Body of pancreas (tissue), 4 donors: ENCODE measurements at places on chromosomes 2 and 18.
A peak's percentile ranks its signal among the peaks of the same experiment; 100 is the strongest.

GRCh38 chr18:56291294-56291693 is 347.1 kb downstream of the TXNL1 start:
- no peak for DNase-seq

- DNase-seq: no peak
Measured at GRCh38 chr2:199707593-199708185, 143.3 kb downstream of the FTCDNL1 start.

DNA sequence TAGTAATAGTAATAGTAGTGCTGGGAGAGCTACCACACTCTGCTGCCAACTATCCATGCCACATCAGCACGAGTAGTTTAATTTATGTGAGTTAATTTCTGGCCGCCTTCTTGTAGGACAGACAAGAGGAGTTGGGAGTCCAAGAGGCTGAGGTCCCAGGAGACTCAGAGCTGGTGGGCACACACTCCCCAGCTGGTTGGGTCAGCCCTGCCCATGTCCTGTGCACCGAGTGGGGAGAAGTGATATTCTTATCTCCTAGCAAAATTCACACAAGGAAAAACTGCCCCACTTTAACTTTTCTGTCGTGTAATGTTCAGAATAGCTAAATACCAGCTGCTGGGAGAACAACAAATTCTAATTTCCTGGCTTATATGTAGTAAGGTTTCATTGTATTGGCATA is 15.2 kb upstream of the MAP4K4 start:
- no peak for DNase-seq

DNA sequence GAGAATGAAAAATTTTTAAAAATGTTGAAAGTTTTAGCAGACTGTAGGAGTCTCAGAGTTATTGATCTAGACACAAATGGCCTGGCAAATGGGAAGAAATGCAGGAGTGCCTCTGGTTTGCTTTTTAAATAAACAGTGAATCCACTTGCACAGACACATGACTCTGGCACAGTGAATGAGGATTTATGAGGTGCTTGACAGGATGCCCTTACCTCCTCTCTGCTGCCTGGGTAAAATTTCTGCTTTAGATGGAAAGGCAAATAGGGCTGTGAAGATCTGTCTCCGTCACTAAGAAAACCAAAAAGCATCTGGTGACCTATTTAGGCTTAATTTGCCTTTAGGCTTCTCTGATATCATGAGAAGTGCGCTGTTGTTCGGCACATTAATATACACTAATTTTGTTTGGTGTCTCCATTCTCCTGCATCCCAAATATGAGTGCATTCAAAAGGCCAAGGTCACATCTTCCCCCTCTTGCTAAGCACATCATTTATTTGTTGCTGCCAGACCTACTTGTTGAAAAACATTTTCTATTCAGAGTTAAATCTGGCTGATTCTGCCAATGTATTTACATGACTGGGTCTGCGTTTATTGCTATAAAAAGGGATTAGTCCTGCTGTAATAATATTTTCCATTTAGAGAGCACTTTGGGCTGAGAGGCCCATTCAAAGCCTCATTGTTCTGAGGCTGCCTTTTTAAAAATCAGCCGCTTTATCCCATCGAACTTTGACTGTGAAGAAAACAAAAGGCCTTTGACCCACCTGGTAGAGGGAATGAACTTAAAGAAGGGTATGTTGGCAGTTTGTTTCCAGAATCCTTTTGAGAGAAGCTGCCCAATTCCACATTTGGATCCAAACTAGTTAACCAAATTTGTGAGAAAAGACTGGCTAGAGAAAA is 94.9 kb downstream of the RNF152 start:
- DNase-seq: no peak

- DNase-seq: no peak
Measured at GRCh38 chr2:69554981-69555380, 88.6 kb downstream of the AAK1 start.

GRCh38 chr2:34656632-34657031 is 1057.5 kb upstream of the FAM98A start:
- no peak for DNase-seq

GRCh38 chr2:65960953-65961352 is 474.0 kb upstream of the MEIS1 start:
- DNase-seq: no peak

DNA sequence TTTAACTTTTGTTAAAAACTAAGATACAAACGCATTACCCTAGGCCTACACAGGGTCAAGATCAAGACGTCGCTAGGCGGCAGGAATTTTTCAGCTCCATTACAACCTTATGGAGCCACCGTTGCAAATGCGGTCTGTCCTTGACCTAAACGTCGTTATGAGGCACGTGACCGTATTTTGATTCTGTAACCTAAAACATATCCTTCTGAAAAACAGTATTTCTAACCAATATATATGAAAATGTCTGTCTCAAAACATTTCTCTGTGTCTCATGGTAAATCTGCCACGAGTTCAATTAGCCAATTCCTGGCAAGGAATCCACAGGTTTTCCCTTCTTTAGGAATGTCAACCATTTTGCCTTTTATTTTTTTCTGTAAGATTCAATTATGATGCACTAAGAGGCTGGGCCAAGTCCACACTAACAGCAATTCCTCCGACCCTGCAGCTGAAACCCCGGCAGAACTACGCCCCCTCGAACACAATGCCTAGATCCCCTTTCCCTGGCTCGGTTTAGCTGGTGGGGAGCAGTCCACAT is 1.7 kb downstream of the RTN4 start:
- peak; percentile 22 for DNase-seq

DNA sequence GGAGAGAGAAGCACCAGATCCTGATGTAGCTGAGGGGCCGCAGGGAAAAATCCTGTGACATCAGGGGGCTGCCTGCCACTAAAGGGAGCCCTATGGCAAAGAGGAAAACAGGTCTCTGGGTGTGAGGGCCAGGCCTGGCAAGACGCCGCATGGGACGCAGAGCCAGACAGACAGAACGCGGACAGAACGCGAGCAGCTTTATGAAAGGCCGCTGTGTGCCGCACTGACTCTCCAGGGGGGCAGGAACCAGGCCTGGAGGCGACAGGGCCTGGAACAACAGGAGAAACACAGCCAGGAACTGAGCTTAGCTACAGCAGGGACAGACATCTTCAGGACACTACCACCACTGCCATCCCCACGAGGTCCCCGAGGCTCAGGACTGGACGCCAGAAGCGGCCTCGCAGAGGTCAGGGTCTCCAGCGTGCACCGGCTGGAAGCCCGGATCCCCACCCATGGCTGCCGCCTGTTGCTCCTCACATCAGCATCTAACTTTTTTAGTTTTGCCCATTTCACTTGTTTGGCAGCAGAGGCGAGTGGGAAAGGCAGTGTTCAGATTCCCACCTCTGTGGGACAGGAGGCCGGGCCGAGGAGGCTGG is 131.6 kb downstream of the VAPA start:
- DNase-seq: no peak

DNA sequence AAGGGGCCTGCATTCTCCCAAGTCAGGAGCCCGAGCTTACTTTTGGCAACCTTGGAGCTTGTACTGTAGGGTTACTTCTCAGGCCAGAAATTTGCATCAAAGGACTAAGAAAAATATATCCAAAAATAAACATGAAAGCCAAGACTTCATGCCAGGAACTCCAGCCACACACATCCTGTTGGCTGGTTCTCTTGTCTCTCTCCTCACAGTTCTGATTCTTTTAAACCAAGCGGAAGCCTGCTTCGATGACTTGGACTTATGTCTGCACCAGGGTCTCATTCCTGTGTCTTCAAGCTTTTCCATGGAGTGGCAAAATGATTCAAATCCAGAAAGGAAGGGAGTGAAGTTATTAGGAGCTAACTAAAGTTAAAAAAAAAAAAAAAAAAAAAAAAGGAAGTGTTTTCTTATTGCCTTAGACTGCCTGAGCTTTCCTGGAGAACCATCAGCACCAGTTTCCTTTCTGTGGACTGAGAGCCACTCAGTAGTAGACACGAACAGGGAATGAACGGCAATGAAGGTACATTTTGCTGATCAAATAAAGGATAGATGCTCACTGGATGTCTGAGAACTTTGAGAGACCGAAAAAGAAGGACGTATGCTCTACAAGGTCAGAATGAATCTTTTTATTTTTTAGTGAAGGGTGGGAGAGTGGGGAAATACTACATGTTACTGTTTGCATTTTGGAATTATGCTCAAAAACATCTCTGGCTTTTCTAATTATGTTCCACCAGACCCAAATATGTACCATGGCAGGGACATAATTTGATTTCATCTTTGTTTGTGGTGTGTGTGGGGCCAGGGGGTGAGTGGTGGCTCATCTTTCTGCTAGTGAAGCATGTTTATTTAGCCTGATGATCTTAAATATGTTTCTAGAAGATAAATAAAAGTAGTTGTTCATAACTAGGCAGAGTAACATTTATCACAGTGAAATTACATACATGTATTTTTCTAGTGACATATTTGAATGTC is 86.0 kb downstream of the RAPGEF4 start:
- DNase-seq: no peak

- DNase-seq: no peak
Measured at GRCh38 chr18:61651880-61652268, 240.9 kb downstream of the RNF152 start.

DNA sequence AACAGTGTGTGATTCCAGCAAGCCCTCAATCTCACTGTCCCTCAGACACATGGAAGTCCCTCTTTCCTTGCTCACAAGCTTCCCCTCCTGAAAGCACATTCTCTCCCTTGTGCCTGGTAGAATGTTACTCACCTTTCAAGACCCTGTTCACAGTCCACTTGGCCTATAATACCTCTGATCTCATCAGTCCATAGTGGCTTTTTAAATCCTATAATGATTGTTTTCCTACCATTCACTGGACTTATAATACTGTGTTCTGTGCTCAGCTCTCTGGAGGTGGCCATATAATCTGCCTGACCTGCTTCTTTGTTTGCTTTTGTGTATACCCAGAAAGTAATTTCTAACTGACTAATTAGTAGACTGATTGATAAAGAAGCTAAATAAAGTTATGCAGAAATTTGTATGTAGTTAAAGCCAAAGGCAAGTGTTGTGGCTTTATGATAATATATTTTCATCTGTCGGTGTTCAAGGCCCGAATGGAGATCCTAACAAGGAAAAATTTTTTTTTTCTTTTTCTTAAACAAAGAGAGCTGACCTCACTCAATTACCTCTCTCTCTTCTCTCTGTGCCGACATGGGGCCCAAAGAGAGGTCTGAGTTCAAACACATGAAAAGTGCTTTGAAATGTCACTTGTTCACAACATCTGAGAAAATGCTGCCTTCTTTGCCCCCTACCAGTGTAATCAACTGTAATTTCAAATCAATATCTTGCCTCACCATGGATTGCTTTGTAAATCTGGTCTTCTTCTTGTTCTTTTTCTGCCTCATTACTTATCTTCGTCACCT is 1033.0 kb upstream of the PIK3C3 start:
- DNase-seq: no peak

GRCh38 chr2:241363426-241363825 is 7.3 kb downstream of the FARP2 start:
- peak; percentile 51 for DNase-seq

- DNase-seq: no peak
Measured at GRCh38 chr2:137872577-137872976, 91.7 kb upstream of the HNMT start.

DNA sequence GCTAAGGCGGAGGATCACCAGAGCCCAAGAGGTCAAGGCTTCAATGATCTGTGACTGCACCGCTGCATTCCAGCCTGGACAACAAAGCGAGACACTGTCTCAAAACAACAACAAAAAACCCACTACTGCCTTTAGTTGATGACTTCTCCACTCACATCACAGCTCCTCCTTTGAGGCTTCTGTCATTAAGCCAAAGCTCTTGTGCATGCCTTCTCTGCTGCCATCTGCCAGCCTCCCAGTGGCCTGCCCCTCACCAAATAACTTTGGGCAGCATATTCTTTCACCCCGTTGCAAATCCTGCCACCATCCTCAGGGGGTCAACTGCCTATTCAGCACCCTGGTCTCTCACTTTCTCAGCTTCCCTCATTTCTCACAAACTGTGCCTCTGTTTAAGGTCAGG is 27.5 kb downstream of the OSBPL1A start:
- DNase-seq: no peak

- no peak for DNase-seq
Measured at GRCh38 chr18:78448591-78448990, 531.0 kb upstream of the SALL3 start.

DNA sequence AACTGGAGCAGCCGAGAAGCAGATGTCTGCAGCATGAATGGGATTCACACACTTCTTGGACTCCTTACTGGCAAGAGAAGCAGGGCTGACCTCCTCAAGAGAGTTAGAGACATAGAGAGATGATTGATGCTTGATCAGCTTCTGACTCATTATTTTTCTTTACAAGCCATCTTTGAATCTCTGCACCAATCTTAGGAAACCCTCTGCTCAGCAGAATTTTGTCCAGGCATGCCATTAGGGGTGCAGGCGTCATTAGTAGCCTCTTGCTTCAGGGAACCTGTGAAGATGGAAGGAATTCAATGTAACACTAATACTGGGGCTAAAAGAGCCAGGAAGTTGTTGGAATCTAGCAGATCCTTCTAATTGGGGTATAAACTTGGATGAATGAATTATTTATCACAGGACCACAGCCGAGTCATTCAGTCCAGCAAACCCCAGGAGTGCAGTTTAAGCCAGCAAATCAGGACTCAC is 151.8 kb downstream of the MGAT5 start:
- no peak for DNase-seq

GRCh38 chr18:73948497-73948896 is 199.1 kb downstream of the FBXO15 start:
- no peak for DNase-seq

GRCh38 chr2:44250376-44250775 is 24.9 kb upstream of the SLC3A1 start:
- no peak for DNase-seq

DNA sequence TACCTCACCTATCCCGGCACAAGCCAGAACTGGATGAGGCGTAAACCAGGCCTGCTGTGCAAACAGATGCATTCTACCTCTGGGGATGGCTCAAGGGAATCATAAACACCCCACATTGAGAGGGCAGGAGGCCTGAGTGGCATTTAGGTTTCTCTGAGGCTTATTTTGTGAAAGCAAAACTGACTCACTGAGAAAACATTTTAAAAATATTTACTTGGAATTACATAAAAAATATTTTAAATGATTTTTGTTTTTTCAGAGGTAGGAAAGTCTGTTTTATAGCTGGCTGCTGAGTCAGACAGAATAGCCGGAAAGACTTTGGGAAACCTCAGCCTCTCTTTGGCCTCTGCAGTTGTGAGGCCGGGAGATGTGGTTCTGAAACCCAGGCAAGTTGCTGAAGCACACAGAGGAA is 244.1 kb downstream of the NCKAP5 start:
- DNase-seq: no peak

- no peak for DNase-seq
Measured at GRCh38 chr2:133389569-133389968, 178.7 kb downstream of the NCKAP5 start.

DNA sequence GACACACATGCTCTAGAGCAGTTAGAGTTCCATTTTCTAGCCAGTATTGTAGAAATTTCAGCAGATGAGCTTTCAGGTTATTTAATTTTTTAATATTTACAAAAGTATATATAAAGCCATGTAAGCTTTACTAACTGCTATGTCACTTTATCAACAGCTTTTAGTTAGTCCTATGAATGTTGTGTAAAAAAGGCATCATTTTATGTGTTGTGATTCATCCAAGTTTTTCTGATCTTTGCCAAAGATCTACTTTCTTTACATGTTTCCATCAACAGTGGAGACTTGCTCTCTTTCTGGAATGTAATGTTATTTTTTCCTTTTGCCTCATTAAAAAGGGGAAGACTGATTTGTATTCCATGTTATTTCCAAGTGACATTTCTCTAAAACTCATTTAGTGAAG is 125.2 kb upstream of the TFPI start:
- DNase-seq: no peak

GRCh38 chr2:126787289-126787688 is 111.4 kb upstream of the TEX51 start:
- no peak for DNase-seq

GRCh38 chr2:215363461-215364156 is 51.8 kb downstream of the ATIC start:
- no peak for DNase-seq

- DNase-seq: no peak
Measured at GRCh38 chr2:168428431-168428830, 27.6 kb upstream of the CERS6 start.
